ENCODE measurements at places on chromosomes 11 and 22.

DNA sequence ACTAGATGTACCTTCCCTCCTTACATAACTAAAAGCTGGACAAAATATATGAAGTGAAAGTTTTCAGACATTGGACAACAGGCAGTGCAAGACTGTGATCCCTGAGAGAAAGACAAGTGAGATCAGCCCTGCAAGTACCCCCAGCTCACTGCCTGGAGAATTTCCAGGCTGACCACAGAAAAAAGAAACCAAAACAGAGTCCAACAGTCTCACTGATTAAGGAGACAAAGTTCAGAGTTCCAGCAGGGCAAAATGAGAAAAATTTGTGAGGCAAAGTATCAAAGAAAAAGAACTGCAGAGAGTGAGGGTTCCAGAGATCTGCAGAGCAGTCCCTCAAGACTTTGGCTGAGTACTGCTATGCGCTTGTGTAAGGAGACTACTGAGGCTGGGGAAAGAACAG lies 47.3 kb upstream of the TMEM45B start:
- no peak for DNase-seq

DNA sequence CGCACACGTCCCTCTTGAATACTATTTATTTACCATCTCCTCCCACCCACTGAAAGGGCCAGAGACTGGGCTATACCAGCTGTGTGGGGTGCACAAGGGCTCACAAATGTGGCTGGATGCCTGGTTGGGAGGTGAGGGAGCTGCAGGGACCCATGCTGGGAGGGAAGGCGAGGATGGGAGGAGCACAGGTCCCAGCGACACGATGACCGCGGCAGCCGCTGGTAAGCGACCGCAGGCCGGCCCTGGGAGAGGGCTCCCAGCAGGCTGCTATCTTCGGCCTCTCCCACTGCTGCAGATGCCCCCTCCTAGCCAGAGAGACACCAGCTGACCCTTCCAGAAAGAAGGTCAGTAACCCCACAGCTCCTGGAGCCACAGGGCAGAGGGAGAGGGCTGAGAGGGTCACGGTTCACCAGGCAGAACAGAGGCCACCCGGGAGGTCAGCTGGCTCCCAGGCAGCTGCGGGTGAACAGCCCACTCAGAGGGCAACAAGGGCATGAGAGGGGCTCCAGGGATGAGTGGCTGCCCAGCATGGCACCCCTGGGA lies 163.9 kb downstream of the CRYBB2 start:
- DNase-seq = no peak

GRCh38 chr22:30025221-30025620 lies 55.0 kb upstream of the HORMAD2 start:
- no peak for DNase-seq

DNA sequence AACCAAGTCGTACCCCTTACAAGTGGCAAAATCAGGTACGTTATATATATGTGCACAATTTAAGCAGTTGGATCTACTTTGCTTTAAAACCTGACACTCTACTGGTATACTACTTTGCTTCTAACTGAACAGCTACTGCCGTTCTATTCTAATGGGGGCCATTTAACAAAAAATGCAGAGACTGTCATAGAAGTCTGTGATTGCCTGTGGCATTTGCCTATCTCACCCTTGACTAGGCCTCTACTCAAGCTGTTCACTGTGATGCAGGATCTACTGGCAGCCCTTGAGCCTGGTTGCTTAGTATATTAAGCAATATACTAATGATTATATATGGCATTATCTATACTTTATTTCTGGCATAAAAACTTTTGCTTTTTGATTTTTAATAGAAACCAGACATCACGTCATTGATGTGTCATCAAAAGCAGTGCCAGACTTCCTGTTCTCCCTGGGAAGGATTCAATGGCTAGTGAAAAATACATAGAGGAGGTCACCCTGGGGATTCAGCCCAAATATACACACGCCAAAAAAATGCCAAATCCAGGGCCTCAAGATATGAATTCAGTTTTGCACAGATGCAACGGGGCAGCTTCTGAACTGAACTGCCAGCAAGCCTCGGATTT lies 40.0 kb upstream of the FIBIN start:
- no peak for DNase-seq

GRCh38 chr11:3014057-3014938 lies 22.2 kb upstream of the NAP1L4 start:
- DNase-seq = peak; percentile 95

- DNase-seq = no peak
Observed at GRCh38 chr11:6326303-6326702, 6.0 kb upstream of the CAVIN3 start.

DNA sequence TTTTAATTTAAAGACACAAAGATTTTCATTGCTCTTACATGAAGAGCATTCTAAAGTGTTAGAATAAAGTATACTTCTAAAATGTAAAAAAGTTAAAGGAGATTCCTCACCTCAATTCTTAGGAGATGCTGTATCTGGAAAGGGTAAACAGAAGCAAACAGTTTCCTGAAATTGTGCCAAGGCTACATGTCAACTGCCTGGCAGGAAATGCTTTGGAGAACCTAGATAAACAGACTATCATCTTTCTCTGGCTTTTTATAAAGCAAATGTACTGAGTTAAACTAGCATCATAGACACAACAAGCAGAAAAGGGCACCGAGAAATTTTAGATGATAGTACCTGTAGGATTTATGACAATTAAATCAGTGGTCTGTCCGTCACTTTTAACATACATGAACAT lies 24.7 kb upstream of the AKIP1 start:
- DNase-seq = no peak

DNA sequence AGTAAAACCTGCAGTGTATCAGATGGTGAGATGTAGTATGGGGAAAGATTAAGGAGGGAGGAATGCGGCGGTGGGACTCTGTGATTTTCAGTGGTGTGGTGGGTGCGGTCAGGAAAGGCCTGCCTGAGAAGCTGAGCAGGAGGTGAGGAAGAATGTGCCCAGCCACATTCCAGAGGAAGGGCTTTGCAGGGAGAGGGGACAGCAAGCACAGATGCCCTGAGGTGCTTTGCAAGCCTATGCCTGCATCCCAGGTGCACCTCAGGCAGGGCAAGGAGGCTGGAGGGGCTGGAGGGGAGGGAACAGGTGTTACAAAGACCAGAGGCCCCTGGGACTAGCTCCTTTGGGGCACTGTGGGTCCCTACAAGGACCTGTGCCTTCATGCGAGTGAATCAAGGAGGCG lies 42.1 kb downstream of the MYO7A start:
- DNase-seq = no peak

DNA sequence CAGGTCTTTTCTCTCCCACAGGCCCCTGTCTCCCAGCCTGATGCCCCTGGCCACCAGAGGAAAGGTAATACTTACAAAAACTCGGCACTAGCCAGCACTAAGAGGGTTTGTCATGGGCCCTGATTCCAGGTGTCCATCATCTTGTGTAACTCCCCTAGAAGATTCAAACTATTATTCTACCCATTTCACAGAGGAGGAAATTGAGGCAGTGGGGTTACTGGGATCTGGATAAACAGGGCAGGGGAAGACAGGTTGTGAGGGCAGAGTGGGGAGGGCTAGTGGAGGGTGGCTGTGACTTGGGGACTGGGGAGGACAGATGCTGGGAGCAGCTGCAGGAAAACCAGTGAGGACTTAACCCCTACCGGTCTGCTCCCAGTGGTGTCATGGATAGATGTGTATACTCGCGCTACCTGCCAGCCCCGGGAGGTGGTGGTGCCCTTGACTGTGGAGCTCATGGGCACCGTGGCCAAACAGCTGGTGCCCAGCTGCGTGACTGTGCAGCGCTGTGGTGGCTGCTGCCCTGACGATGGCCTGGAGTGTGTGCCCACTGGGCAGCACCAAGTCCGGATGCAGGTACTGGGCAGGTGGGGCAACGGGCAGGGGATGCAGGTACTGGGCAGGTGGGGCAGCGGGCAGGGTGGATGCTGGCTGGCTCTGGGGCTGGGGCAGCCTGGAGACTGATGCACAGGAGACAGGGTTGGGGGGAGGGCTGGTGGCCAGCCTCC lies 1.2 kb downstream of the VEGFB start:
- no peak for DNase-seq

- DNase-seq = no peak
Observed at GRCh38 chr11:14112721-14113120, 150.2 kb downstream of the SPON1 start.

GRCh38 chr11:67627812-67628624 lies 1.7 kb downstream of the NUDT8 start:
- DNase-seq = no peak

DNA sequence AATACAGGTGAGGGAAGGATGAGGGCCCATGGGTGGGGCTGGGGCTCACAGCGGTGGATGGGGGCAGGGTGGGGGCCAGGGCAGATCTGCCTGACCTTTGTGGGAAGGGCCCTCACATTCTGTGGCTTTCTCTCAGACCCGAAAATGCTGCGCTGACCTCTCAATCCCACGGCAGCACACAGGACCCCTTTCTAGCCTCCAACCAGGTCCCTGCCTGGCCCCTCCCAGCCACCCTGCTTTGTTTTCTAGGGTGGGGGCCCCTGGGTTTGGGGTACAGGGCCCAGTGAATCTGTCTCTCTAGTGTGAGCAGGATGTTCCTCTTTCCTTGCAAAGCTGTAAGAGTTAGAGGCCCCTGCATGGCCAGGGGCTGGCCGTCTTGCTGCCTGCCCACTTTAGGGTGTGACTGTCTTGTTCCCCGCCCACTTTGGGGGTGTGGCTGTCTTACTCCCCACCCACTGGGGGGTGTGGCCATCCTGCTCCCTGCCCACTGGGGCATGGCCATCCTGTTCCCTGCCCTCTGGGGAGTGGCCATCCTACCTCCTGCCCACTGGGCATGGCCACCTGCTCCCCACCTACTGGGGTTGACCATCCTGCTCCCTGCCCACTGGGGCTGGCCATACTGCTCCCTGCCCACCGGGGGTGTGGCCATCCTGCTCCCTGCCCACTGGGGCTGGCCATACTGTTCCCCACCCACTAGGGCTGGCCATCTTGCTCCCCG lies 11.5 kb downstream of the PARVG start:
- DNase-seq = peak; percentile 70

GRCh38 chr11:34143048-34143447 lies 37.6 kb downstream of the NAT10 start:
- no peak for DNase-seq
